ENCODE measurements at places on chromosomes 13 and 19.

- no peak for DNase-seq
These were observed 14.2 kb upstream of the UPF1 start for GRCh38 chr19:18817574-18817973.

- no peak for DNase-seq
These were observed 31.7 kb upstream of the C1QTNF9B start for GRCh38 chr13:23928985-23929384.

GRCh38 chr19:35845215-35846037 lies 6.9 kb downstream of the NPHS1 start:
- no peak for DNase-seq

DNA sequence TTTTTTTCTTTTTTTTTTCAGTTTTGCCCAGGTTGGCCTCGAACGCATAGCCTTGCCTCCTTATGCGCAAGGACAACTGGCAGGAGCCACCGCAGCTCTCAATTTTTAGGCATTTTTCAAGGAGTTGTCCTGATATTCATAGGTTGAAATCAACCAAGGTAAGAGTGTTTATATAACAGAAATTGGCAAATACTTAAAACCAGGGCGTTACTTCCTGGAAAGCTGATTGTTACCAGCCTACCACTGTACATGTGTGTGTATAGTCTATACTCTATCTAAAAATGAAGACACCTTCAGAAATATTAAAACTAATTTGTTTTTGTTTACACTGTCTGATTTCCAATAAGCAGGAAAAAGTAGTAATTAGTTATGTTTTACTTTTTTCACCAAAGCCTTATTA lies 39.2 kb downstream of the GPC6 start:
- no peak for DNase-seq

GRCh38 chr13:34617473-34618083 lies 324.5 kb upstream of the NBEA start:
- DNase-seq = peak; percentile 25

DNA sequence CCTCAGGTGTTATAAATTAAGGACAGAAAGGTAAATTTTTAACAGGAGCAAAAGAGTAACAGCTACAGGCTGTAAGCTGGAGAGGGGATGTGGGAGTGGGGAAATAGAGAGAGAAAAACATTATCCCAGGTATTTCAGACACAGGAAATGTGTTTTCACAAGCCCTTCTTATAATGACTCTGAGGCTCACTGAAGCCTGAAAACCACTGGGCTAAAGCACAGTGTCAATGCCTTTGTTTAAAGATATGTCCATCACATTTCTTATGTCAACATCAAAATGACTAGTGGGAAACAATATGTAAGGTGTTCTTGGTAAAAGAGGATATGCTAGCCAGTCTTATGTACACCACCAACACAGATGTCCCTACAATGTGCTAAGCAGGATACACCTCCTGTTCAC lies 365.9 kb downstream of the FGF14 start:
- DNase-seq = no peak

DNA sequence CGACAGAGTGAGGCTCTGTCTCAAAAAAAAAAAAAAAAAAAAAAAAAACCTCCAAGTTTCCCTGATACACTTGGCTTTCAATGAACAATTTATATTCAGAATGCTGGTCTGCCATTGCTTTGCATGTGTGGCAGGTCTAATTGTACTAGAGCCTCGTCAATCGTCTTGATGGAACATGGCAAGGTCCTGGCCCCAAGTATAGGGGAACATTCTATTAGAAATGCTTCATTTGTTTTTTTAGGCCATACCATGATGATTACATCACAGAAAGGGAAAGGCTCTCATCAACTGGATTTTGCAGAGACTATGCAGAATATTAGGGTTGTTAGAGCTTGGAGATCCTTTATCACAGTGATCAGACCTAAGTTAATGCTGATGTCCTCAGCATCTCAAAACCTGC lies 28.0 kb downstream of the SPRY2 start:
- DNase-seq = no peak

- no peak for DNase-seq
These were observed 945.0 kb upstream of the PCDH20 start for GRCh38 chr13:62360609-62361008.

DNA sequence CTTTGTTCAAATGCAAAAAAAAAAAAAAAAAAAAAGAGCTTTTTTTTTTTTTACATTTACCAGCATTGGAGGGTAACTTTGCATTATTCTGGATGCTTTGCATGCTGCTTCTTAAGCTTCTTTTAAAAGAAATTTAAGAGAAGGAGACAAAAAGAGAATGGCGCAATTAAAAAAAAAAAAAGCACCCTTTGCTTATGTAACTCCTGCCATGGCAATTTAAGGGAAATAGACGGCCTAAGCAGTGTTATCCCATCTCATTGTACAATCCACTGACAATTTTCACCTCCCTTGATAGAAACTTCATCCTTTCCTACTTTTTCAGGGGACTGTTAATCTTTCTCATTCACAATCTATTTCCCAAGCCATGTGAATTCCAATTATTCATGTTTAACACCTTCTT lies 129.8 kb downstream of the KCTD12 start:
- no peak for DNase-seq

DNA sequence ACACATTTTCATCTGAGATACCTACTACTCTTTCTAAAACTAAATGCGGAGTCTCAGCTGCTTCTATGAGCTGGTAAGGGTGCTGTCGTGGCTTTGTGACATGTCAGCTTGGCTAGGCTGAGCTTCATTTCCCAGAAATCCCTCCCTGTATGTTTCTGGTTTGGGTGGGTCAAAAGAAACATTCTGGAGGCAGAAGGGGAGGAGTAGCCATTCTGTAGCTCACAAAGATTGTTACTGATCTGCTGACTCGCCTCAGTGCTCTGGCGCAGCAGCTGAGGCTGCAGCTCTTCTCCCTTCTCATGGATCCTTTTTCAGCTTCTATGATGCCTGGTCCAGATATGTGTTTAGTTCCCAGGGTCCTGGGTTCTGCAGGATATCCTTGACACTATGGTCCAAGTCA lies 114.7 kb downstream of the RAP2A start:
- no peak for DNase-seq

DNA sequence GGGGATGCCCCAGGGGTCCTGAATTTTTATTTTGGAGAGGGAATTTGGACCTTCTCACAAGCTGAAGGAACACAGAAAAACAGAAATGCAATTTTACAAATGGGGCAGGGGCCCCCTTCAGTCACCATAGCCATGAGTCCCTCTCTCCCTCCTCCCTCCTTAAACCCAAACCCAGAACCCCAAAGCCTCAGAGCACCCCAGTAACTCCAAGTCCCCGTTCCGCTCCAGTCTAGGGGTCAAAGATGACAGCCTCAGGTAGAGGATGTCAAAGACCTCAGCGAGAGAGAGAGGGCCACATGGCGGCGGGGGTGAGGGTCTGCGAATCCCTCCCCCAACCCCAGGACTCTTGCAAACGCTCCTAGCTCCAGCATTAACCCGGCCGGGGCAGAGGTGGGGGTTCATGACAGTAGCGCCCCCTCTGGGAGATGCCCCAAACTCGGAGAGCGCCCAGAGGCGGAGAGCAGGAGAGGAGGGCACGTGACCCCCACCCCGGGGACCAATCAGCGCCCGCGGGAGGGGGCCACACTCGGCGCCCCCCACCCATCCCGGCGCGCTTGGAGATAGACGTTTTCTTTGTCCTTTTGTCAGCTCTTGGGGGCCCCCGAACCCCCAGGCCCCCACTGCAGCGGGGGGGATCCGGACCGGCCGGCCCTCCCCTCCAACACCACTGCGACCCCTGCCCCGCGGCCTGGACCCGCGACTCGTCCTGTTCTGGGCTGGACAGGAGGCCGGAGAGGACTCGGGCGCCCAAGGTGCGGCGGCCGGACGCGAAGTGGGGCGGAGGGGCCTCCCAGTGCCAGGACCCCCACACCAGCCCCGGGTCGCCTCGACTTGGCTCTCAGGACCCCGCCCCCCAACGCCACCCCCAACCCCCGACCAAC lies 20.8 kb upstream of the SEMA6B start:
- no peak for DNase-seq

- DNase-seq = no peak
These were observed 12.8 kb downstream of the FUT6 start for GRCh38 chr19:5826531-5827341.

GRCh38 chr19:5948752-5949564 lies 29.0 kb downstream of the RANBP3 start:
- DNase-seq = peak; percentile 70

GRCh38 chr13:42102961-42103865 lies 54.8 kb downstream of the DGKH start:
- DNase-seq = peak; percentile 30

DNA sequence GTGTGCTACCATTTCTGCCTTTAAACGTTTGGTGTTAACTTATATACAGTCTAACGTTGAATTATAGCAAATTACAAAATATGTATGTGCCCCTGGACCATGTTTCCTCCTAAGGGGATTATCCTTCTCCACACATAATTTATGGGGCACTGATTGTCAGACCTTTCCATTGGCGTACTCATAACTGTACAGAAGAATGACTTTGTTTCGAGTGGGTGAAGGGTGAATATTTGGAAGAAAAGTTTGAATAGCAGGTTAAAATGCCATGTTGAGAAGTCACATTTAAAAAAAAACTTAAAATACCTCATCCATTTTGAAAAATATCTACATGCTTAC lies 58.8 kb downstream of the SLC10A2 start:
- no peak for DNase-seq

GRCh38 chr13:50074843-50075242 lies 59.6 kb downstream of the KCNRG start:
- no peak for DNase-seq

- no peak for DNase-seq
These were observed 2.4 kb upstream of the ITGBL1 start for GRCh38 chr13:101449790-101450748.

DNA sequence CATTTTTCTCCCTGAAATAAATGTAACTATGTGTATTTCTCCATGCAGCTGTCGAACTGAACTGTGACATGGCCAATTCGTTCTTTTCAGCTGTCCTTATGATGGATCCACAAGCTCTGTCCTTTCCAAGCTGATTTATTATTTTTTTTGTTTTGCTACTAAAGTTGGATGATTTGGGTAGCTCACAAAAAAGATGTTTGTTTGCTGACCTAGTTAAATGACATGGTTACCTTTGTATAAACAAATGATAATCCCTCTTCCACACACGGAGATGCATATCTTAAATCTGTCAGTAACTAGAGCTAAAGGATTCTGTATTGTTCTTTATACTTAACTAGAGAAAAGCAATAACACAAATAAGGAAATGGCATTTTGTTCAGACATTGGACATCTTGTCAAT lies 884.3 kb upstream of the PCDH20 start:
- no peak for DNase-seq

DNA sequence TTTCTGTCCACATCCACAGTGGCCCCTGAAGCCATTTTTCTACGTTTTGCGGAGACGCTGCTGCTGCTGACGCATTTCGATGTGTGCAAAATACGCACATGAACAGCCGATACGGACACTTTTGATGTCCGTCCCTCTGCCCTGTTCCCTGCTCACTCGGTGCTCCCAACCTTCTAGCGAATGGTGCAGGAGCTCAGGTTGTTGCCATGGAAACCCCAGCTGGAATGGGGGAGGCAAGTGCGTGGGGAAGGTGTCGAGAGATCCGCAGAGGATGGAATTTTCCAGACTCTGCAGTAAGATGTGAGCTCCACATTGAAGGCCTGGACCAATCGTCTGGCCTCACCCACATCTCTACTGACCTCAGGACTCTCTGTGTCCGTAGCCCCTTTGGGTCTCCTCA lies 109.2 kb upstream of the USP29 start:
- DNase-seq = no peak

DNA sequence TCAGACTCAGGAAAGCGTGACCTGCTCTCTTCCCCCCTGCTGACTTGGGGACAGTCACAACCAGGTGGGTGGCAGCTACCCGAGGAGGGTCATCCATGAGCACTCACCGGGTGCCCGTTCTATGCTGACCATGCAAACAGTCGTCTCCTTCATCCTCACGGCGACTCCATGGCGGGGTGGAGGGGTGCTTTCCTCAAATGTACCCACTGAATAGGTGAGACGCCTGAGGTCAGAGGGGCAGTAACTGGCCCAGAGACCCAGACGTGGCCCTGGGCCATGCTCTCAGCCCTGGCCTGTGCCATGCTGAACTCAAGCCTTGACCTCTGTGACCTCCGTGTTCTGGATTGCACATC lies 59.2 kb upstream of the TPM4 start:
- no peak for DNase-seq

DNA sequence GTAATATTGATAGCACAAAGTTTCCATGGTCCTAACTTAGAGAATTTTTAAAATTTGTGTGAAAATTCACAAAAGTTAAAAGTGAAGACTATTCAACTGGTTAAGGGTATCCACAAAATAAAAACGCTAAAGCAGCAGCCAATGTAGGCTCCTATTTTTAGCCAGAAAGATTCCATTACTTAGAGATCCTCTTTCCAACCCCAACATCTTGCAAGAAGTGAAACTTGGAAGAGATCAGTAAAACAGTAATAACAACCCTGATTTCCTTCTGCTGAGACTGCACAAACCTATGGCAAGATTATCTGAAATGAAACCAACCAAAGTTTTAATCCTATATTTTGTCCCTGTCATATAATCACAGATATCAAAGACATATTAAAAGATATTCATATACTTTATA lies 8.5 kb downstream of the TBC1D4 start:
- no peak for DNase-seq

DNA sequence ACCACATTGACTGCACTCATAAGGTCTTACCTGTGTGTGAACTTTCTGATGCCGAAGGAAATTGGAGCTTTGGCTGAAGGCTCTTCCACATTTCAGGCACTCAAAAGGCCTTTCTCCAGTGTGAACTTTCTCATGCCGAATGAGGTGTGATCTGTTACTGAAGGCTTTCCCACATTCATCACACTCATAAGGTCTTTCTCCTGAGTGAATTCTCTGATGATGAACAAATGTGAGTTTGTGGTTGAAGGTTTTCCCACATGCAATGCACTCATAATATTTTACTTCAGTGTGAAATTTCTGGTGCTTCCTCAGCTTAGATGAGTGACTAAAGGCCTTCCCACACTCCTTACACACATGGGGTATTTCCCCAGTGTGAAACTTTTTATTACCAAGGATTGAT lies 5.7 kb downstream of the ZNF132 start:
- DNase-seq = no peak

- DNase-seq = no peak
These were observed 16.3 kb downstream of the LATS2 start for GRCh38 chr13:21045100-21045499.

GRCh38 chr19:32308431-32309077 lies 36.9 kb upstream of the ZNF507 start:
- no peak for DNase-seq

DNA sequence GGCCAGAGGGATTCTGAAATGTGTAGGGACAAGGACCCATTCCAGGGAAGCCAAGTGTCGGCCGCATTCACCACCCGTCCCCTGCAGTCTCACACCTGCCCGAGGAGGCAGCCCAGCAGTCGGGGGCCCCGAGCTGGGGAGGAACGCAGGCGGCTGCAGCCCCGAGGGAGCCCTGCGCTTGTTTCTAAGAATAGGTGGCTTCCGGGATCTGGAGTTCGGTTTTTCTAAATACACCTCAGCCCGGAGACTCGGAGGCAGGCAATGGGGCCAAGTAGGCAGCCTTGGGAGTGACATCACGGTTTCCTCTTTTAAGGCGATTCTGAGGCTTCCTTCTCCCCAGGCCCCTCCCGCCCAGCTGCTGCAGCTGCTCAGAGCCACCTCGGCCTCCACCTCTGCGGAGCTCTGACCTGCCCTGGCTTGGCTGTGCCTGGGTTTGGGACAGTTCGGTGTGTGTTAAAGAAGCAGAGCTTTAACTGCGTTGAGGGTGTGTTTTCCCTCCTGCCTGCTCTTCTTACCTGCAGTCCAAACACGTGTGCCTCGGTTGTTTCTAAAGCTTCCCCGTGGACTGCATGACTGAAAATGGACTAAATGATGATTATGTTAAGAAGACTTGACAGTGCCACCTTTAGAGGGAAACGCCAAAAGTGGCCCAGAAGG lies 80.5 kb downstream of the COL4A2 start:
- no peak for DNase-seq

- DNase-seq = no peak
These were observed 131.0 kb downstream of the KLF5 start for GRCh38 chr13:73189776-73190175.
